ENCODE measurements at places on chromosomes 11 and 22. TPM values are rescaled to one million over a fixed set of nuclear protein-coding genes. Genes with fewer than 3 reads are reported as not detected.

ART1 gene
- not detected for total RNA-seq

KCNK7 gene
- 1.8 TPM for total RNA-seq

C11orf91 gene
- total RNA-seq = not detected

SFI1 gene
- total RNA-seq = 5.2 TPM

ZNF280A gene
- not detected for total RNA-seq

CATSPER1 gene
- 0.26 TPM for total RNA-seq

SHISA8 gene
- total RNA-seq = not detected

CD3G gene
- total RNA-seq = 0.52 TPM

RAC2 gene
- 0.73 TPM for total RNA-seq

KCNJ5 gene
- 3.6 TPM for total RNA-seq

CRYBA4 gene
- 0.41 TPM for total RNA-seq

C11orf16 gene
- not detected for total RNA-seq

IGF2 gene
- total RNA-seq = 11.4 TPM

KCNE3 gene
- not detected for total RNA-seq

E2F8 gene
- 1.1 TPM for total RNA-seq

FOLR1 gene
- total RNA-seq = 0.34 TPM

FAM180B gene
- total RNA-seq = 0.27 TPM

RAB38 gene
- total RNA-seq = 1.4 TPM

MAP6 gene
- 0.31 TPM for total RNA-seq

TRPM5 gene
- not detected for total RNA-seq

DRD2 gene
- total RNA-seq = 14.6 TPM

GTSE1 gene
- total RNA-seq = 1.1 TPM

APOA5 gene
- total RNA-seq = 0.62 TPM

B3GAT1 gene
- 20.3 TPM for total RNA-seq

ZNF70 gene
- 10.9 TPM for total RNA-seq

GNAZ gene
- 41.9 TPM for total RNA-seq

SLC17A6 gene
- 2.3 TPM for total RNA-seq

DTX4 gene
- 1.6 TPM for total RNA-seq

CNTN5 gene
- 3.3 TPM for total RNA-seq

SLC22A6 gene
- 0.09 TPM for total RNA-seq

CELSR1 gene
- total RNA-seq = 7.0 TPM

OR51I1 gene
- not detected for total RNA-seq
